ENCODE measurements at places on chromosomes 5 and 9. TPM values are rescaled to one million over a fixed set of nuclear protein-coding genes. Genes with fewer than 3 reads are reported as not detected.

DNA sequence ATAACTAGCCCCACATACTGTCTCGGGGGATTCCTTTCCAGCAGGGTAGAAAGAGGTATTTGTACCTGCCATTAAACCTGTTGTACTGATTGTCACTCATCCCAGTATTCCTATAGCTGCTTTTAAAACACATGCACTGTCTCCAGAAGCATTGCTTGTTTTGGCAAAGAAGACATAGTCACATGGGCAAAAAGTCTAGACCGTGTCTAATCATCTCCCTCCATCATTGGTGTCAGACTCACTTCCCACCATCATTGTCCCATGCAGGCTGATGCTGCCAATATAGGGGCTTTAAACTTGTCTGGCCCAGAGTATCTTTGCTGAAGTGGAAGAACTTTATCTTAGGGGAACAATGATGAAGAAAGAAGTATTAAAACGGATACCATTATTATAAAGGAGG lies 12.6 kb downstream of the DNAJC21 start:
- no peak for DNase-seq
- no peaks in the 10 kb centered on the region for H3K27me3 ChIP-seq
- no peaks in the 10 kb centered on the region for H3K36me3 ChIP-seq
- no peak overlapping the region for H3K27ac ChIP-seq

- peaks cover 2% of the 10 kb centered on the region for H3K4me1 ChIP-seq
- H3K4me3 ChIP-seq, result no peak overlapping the region
- no peak overlapping the region for H3K27ac ChIP-seq
- no peaks in the 10 kb centered on the region for H3K36me3 ChIP-seq
- no peaks in the 10 kb centered on the region for H3K27me3 ChIP-seq
Measured at GRCh38 chr9:87529671-87530070, 32.0 kb downstream of the DAPK1 start.

GRCh38 chr5:9320652-9321051 lies 225.2 kb downstream of the SEMA5A start:
- no peak overlapping the region for H3K4me3 ChIP-seq
- no peaks in the 10 kb centered on the region for H3K27me3 ChIP-seq
- no peak overlapping the region for H3K27ac ChIP-seq
- no peaks in the 10 kb centered on the region for H3K4me1 ChIP-seq

- H3K36me3 ChIP-seq, result no peaks in the 10 kb centered on the region
- H3K27ac ChIP-seq, result no peak overlapping the region
- no peaks in the 10 kb centered on the region for H3K27me3 ChIP-seq
- no peaks in the 10 kb centered on the region for H3K4me1 ChIP-seq
- H3K4me3 ChIP-seq, result no peak overlapping the region
Measured at GRCh38 chr5:89232139-89232603, 349.2 kb upstream of the MEF2C start.

- H3K27me3 ChIP-seq, result no peaks in the 10 kb centered on the region
- H3K4me3 ChIP-seq, result peak within 1 kb of the TSS; percentile 77
- H3K4me1 ChIP-seq, result peaks cover 22% of the 10 kb centered on the region
Measured at GRCh38 chr9:88991066-88992034, at the start of gene S1PR3. Gene S1PR3 (plus strand): TSS chr9:88991468. CDS start chr9:89001201, 9,733 bp downstream.

- H3K27me3 ChIP-seq, result peaks cover 2% of the 10 kb centered on the region
- H3K36me3 ChIP-seq, result no peaks in the 10 kb centered on the region
- H3K4me1 ChIP-seq, result no peaks in the 10 kb centered on the region
- H3K27ac ChIP-seq, result no peak overlapping the region
- no peak for DNase-seq
Measured at GRCh38 chr5:156540491-156540890, 213.5 kb downstream of the SGCD start.

- no peak overlapping the region for H3K4me3 ChIP-seq
- no peaks in the 10 kb centered on the region for H3K36me3 ChIP-seq
Measured at GRCh38 chr5:39473156-39473775, 48.5 kb upstream of the DAB2 start.

DNA sequence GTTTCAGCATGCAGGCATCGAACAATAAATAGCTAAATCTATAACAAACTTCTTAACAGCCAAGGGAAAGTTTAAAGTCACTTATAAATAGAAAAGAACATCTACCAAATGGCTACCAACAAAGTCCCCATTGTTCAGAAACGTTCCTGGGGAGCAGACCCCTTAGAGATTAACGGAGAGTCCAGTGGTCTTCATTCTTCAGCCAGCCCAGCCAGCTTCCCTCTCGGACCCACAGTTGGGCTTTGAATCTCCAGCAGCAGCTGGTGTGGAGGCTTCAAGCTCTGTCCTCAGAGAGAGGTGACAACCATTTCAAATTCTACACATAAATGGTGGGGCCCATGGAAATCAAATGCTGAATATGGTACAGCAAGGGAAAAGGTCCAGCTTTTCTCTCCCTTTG lies 11.2 kb downstream of the ENC1 start:
- no peaks in the 10 kb centered on the region for H3K36me3 ChIP-seq
- H3K4me1 ChIP-seq, result peaks cover 34% of the 10 kb centered on the region
- no peak for DNase-seq
- H3K27ac ChIP-seq, result no peak overlapping the region
- peaks cover 4% of the 10 kb centered on the region for H3K27me3 ChIP-seq
- H3K4me3 ChIP-seq, result no peak overlapping the region

DNA sequence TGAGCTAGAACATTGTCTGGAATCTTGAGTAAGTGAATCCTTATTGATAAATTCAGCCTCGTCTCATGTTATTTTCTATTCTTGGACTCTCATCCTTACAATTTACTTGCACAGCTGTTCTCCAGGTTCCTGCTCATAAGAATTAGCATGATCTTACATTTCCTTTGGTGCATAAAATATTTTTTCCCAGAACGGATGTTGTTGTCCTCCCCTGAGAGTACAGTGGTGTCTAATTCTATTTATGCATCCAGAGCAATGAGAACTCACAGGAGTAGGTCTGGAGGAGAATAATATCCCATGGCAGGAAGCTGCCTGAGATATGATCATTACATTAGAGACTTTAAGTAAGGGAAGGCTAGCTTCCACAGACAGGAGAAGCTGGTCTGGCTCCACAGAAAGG lies 178.4 kb upstream of the MAST4 start:
- no peaks in the 10 kb centered on the region for H3K4me1 ChIP-seq
- DNase-seq, result no peak
- H3K27me3 ChIP-seq, result no peaks in the 10 kb centered on the region
- H3K27ac ChIP-seq, result no peak overlapping the region
- H3K4me3 ChIP-seq, result no peak overlapping the region
- H3K36me3 ChIP-seq, result no peaks in the 10 kb centered on the region

Gene SLC45A2
- total RNA-seq, result not detected

All from T-cell (primary cell).